ENCODE measurements at places on chromosomes 1 and 21.

DNA sequence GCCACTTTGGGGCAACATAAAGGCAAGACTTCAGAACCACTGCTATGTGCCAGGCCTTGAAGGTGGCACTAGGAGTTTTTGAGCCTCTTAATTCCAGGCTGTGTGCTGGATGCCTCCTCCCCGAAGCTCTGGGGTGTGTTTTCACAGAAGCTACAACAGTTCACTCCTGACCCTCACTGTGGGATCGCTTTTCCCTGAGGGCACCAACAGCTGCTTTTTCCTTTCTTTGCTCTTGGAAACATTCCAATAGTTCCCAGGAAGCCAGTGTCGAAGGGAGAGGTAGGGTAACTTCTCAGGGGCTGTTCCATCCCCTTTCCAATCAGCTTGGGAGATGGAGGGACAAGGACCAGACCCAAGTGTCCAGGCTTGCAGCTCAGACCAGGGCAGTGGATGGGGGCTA is 153.4 kb downstream of the C1orf94 start:
- no peak for DNase-seq

- no peak for DNase-seq
These were observed 36.7 kb upstream of the TTC4 start for GRCh38 chr1:54678776-54679643.

GRCh38 chr1:169885207-169885606 is 8.5 kb downstream of the SCYL3 start:
- no peak for DNase-seq

DNA sequence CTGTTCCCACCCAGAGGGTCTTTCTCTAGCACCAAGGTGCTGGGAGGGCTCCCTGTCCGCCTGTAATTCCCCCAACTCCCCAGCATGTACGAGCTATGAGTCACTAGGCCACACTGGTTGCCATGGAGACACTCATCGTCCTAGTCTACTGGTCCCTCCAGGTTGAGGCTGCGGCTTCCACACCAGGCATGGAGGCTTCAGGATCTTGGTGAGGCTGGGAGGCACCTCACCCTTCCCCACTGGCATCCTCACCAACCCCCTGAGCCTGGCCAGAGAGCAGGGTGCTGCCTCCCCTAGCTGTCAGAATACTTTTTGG is 75.6 kb upstream of the KAZN start:
- no peak for DNase-seq

DNA sequence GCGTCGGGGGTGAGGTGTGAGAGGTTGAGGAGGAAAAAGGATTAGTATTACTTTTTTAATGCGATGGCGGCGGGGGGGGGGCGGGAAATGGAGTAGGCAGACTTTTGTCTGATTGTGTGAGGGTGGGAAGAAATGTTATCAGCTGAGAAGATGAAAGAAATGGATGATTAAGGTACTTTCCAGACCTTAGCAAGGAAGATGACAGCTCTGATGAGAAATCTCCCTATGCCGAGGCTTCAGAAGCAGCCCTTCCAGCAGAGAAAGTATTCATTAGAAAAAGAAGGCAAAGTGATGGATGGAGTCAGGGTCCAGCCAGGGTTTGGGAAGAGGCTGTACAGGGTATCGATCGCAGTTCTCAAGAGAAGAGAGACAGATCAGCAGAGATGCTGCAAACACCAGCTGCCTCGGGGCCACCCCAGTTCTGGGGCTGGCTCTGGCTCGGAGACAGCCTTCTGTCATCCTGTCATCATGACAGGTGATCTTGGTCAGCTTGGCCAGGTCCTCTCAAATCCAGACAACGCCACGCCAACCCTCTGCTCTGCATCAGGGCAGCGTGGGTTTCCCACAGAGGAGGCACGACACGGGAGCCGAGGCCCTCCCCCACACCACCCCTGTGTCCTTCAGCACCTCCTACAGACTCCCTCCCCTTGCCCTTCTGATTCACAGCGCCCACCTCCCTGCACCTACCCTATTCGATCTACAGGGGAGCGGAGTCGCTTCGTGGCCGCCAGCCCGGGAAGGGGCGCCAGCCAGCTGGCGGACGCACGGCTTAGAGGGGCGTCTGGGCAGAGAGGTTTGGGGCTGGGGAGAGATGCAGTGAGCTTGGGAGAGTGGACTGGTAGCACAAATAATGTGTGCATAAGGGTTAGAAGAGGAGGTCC is 674 bp upstream of the ATXN7L2 start:
- DNase-seq: no peak

DNA sequence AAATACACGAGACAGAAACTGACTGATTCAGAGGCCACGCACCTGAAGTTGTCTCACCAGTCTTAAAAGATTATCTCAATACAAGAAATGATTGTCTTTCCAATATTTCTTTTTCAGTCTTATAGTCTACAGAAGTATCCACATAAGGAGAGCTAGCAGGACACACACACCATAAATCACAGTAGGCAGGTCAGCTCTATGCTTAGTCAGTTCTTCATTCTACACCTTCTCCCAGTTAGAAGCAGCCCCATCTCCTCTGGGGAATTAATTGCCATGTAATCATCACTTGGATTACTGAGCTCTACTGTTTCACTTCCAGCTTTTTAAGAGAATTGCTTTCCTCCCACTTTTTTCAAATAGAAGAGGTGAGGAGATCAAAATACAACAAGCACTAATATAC is 59.6 kb downstream of the SMYD3 start:
- DNase-seq: no peak

- peak; percentile 42 for DNase-seq
These were observed 14.0 kb upstream of the PRDM16 start for GRCh38 chr1:3055051-3055450.

DNA sequence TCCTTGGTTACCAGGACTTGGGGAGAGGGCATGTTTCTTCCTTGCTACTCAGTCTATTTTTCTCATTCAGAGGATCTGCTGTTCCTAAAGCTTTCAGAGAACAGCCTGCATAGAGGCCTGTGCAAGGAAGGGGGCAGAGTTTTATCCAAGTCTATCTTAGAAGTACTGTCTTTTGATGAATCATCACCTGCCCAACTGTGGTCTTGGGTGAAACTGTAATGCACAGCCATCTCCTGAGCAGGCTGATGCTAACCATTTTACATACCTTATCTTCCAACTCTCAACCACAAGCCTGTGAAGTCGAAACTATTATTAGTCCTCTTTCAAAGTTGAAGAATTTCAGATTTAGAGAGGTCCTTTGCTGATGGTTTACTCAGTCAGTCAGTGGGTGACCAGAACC is 368.0 kb downstream of the HHAT start:
- no peak for DNase-seq

GRCh38 chr1:45802343-45803298 is 791 bp upstream of the MAST2 start:
- no peak for DNase-seq

DNA sequence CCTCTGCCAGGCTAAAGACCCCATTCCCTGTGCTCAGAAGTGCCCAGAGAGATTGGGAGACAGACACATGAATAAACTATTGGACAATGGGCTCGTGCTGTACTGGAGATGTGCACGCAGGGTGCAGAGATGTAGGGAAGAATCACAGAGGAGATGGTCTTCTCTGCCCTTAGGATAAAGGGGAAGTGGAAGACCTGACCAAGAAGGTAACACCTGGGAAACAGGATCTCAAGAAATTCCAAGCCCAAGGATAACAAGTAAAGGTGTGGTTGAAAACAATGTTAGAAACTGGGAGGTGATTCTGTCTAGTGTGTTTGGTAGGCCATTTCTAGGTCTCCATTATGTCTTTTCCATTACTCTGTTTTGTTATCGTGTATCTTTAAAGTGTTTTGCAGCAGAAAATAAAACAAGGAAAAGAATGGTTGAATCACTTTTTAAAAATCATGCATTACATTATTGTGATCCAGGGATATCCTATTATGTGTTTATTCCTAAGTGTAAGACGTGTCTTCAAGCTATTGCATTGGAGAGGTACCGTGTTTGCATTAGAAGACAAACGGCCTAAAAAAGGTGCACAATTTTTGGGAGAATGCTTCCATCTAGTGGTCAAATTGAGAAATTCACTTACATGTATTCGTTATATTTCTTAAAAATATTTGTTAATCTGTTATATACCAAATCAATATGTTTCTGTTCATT is 40.8 kb upstream of the KCTD3 start:
- no peak for DNase-seq

GRCh38 chr1:18414321-18414720 is 66.4 kb upstream of the KLHDC7A start:
- DNase-seq: no peak

Measured in type B pancreatic cell (in vitro differentiated cells).